ENCODE measurements at places on chromosomes 11 and 22.

DNA sequence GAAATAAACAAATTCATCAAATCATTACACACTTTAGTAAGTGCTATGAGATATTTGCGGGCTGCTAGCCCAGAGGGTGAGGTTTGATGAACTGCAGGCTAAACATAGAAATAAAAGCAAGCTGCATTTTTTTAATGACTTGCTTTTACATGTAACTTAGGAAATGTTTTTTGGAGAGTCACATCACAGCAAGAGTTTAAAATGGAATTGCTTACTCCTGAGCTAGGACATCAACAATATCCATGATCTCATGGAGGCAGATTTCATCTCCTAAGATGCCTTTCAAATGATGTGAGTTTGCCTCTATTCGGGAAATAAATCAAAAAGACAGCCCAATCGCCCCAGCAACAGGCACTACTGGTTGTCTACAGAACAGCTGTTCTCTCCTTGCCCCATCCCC lies 73.4 kb upstream of the CD44 start:
- no peak for DNase-seq

DNA sequence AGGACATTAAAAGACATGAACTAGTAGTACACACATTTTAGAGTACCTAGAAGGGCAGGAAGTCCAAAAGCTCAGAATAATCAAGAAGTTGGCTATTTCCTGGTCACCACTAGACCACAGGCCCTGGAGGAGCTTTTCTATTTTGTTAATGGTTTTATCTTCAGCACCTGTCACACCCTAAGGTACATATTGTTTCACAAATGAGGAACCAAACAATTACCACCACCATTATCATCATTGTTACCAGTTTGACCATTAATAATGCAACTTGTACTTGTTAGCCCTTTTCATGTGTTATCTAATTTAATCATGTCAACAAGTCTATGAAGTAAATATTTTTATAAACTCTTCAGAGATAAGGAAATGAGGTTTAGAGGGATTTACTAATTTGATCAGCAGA lies 4.9 kb downstream of the MRPL48 start:
- no peak for DNase-seq

DNA sequence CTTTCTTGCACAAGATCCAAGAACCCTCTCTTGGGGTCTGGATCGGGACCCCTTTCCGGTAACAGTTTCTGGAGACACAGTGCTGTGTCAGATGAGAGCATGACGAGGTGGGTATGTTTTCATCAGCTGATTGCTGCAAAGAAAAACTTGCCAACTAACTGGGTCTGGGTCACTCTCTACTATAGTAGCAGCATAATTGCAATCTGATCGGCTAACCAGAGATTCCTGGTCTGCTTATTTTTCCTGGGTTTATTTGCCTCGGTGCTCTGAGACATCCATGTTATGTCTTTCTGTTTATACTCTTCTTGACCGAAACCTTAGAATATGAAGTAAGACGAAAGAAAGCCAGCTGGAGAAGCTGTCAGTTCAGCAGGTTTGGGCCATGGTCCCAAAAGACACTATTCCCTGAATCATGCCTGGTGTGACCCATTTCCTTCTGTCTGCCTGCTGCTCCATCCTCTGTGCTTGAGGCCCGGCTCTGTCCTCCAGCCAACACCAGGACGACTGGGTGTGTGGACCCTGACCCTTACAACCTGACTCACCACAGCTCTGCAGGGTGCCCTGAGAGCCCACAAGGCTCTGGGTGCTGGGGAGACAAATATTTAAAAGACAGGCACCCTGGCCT lies 24.1 kb upstream of the CLMP start:
- DNase-seq = no peak

GRCh38 chr11:98183034-98183433 lies 837.7 kb upstream of the CNTN5 start:
- no peak for DNase-seq

DNA sequence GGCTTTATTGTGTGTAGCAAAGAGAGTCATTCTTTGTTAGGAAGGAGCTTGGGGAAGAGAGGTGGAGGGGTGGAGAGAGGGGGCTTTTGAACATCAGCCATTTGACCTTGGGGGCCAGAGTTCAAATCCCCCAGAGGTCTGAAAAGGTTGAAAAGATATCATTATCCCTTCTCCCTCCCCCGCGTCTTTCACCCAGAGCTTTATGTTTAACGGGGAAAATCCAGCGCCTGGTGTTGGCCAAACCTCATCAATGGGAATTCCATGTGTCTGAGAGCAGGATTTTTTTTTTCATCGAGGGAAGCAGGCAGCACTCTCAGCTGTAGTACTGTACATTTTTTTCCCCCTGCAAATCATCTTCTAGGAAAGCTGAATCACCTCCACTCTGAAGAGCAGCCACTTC lies 122.4 kb upstream of the HSD17B12 start:
- DNase-seq = no peak

DNA sequence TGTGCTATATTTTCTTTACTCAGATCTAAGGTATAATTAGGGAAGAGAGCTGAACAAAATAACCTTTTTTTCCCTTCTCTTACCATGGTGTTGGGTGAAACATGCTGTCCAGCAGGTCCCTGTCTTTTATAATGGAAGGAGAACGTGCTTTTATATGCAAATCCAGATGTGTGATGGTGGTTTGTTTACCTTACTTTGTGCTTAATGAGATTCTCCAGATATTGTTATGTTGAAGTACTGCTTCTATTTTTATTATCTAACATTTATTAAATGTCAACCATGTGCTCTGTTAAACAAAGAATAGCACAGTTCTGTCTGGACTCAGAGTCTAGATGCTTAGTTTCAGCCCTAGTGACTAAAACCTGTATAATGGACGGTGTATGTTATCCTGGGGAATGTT lies 10.1 kb upstream of the GRIK4 start:
- no peak for DNase-seq

- no peak for DNase-seq
Observed at GRCh38 chr11:45857961-45858474, 10.7 kb downstream of the CRY2 start.

DNA sequence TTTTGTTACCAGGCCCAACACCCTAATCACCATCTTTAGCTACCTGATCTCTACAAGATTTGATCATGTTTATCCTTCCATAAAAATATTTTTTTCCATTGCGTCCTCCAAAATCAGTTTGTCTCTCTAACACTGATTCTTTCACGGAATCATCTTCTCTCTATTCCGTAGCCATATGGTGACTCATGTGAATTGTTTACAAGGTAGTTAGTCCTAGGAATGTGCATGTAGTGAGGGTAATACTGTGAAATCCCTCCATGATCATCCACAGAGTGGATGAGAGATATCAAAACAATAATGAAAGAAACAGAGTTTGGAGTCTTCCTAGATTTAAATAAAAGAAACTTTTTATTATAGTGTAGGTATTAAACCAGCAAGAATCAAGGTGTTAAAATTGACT lies 230.2 kb downstream of the METTL15 start:
- no peak for DNase-seq

- DNase-seq = no peak
Observed at GRCh38 chr11:12470236-12470635, 92.9 kb downstream of the PARVA start.

DNA sequence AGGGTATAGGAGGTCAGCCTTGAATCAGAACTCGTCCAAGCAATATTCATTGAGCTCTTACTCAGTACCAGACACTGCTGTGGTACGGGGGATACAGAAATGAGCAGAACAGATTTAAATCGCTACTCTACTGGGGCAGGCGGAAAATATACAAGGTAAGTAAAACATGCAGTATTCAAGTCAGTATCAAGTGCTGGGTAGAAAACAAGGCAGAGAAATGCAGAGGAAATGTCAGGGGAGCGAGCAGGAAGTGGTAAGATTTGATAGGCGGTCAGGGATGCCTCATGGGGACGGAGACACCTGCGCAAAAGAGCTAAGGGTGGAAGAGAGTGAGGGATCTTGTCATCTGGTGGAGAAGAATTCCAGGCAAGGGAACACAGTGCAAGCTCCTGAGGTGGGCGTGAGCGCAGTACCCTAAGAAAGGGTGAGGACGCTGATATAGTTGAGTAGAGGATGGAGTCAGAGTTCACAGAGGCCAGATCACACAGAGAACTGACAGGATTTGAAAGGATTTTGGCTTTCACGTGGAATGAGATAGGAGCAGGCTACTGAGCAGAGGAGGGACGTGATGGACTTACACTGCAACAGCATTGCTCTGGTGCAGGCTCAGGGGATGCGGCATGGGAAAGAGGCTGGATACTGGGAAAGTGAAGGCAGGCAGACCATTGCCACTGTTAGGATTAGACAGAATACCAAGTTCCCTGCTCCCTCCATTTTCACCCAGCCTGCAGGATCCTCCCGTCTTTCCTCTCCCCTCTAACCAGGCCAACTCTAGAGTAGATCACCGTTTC lies 35.8 kb downstream of the SC5D start:
- no peak for DNase-seq

GRCh38 chr11:37107415-37107814 lies 509.4 kb upstream of the RAG2 start:
- DNase-seq = no peak

GRCh38 chr11:111128076-111128870 lies 117.3 kb upstream of the POU2AF2 start:
- DNase-seq = no peak

DNA sequence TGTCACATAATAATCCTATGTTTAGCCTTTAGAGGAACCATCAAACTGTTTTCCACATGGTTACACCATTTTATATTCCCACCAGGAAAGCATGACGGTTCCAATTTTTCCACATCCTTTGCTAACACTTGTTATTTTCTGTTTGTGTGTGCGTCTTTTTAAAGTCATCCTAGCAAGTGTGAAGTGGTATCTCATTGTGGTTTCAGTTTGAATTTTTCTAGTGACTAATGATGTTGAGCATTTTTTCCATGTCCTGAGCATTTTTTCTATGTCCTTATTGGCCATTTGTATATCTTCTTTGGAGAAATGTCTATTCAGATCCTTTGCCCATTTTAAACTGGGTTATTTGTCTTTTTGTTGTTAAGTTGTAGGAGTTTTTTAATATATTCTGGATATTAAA lies 53.7 kb upstream of the DEPDC7 start:
- DNase-seq = no peak

DNA sequence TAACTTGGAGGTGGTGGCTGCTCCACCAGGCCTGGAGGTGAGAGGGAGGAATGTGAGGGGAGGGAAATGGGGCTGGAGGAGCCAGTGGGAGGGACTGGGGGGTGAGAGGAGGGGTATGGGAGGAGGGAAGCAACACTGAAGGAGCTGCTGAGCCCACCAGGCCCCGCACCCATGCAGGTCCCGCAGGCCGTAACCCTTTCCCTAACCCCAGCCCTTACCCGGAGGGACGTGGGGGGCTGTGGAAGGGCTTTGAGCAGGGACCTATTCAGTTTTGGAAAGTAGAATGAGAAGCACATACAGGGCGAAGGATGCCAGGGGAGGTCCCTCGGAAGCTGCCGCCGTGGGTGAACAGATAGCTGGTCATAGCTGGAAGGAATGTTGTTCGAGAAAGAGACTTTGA lies 33.9 kb upstream of the CRYBB3 start:
- no peak for DNase-seq

- no peak for DNase-seq
Observed at GRCh38 chr11:58924230-58924629, 15.1 kb upstream of the GLYATL1 start.

DNA sequence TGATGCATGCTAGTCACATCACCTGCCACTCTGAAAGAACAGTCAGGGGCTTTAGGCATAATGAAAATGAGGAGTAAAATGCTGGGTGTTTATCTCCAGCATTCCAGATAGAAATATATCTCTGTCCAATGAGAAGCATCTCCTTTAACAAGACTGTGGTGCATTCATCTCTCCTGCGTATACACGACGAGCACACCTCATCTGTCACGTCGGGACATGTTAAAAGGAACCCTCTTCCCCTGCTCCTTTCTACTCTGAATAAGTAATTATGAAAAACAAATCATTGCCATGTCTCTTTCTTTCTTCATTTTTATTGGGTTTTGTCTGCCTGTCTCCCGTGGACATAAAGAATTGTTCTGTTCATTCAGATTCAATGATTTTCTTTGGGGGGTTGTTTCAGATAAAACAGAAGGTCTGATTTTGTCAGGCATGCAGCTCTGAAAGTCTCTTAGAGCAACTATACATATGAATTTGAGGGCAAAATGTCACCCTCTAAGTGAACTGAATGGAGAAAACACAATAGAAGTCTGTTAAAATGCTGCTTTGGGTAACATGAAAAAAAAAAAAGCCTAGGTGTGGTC lies 195.0 kb downstream of the MAML2 start:
- no peak for DNase-seq

- no peak for DNase-seq
Observed at GRCh38 chr22:23193882-23194281, 13.6 kb downstream of the BCR start.

GRCh38 chr11:70804139-70804837 lies 406.0 kb downstream of the CTTN start:
- no peak for DNase-seq

DNA sequence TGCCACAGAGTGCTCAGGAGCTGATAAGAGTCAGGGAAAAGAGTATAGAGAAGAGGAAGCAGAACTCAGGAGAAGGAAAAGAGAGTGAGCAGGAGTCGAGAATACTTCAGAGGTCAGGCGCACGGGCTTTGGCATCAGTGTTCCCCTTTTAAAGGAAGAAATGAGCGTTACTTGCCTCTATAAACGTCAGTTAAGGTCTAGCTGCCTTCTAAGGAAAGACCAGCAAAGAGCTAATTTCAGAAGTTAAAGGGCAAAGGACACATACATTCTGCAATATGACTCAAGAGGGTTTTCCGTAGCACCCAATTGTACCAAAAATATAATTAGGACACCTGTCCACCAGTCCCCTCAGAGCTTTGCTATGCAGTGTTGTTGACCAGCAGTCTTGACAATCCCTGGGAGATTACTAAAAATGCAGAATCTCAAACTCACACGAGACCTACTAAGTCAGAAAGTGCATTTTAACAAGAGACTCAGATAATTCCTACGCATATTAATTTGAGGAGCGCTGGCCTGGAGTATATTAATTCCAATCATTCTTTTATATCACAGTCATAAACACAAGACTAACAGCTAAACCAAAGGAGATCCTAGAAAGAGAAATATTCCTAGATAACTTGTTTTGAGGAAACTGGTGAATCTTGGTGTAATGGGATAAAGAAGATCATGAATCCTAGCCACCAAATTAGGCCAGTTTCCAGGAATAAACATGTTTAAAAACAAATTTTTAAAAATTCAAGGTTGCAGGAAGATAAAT lies 249.0 kb downstream of the CADM1 start:
- no peak for DNase-seq

GRCh38 chr22:45083659-45084305 lies 74.0 kb upstream of the PHF21B start:
- DNase-seq = no peak

GRCh38 chr11:118524356-118524755 lies 2.9 kb upstream of the TTC36 start:
- no peak for DNase-seq

All from upper lobe of right lung (tissue), 1 donor.